ENCODE measurements at places on chromosomes 1 and 21.

- DNase-seq = no peak
Observed at GRCh38 chr1:153849487-153850185, 73.1 kb downstream of the GATAD2B start.

- DNase-seq = no peak
Observed at GRCh38 chr1:19369396-19370090, 57.4 kb downstream of the SLC66A1 start.

- DNase-seq = no peak
Observed at GRCh38 chr1:36411674-36412648, 14.3 kb upstream of the LSM10 start.

DNA sequence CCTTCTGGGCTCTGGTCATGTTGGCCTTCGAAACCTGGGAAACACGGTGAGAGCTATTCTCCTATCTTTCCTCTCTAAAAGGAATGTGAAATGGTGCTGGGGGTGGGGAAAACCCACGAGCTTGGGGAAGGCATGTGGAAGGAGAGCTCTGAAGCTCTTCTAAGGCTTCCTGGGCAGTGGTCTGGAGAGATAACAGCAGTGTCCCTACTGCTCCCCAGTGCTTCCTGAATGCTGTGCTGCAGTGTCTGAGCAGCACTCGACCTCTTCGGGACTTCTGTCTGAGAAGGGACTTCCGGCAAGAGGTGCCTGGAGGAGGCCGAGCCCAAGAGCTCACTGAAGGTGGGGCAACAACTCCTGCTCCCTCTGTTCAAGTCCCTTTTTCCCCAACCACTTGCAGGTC is 2.8 kb downstream of the USP21 start:
- no peak for DNase-seq

- DNase-seq = no peak
Observed at GRCh38 chr1:70033266-70033873, 172.0 kb downstream of the LRRC40 start.

GRCh38 chr1:209707308-209707707 is 2.7 kb downstream of the HSD11B1 start:
- no peak for DNase-seq

GRCh38 chr1:6450943-6451373 is 15.0 kb downstream of the TNFRSF25 start:
- no peak for DNase-seq

GRCh38 chr1:185317886-185318310 is 855 bp upstream of the IVNS1ABP start:
- DNase-seq = peak; percentile 88

DNA sequence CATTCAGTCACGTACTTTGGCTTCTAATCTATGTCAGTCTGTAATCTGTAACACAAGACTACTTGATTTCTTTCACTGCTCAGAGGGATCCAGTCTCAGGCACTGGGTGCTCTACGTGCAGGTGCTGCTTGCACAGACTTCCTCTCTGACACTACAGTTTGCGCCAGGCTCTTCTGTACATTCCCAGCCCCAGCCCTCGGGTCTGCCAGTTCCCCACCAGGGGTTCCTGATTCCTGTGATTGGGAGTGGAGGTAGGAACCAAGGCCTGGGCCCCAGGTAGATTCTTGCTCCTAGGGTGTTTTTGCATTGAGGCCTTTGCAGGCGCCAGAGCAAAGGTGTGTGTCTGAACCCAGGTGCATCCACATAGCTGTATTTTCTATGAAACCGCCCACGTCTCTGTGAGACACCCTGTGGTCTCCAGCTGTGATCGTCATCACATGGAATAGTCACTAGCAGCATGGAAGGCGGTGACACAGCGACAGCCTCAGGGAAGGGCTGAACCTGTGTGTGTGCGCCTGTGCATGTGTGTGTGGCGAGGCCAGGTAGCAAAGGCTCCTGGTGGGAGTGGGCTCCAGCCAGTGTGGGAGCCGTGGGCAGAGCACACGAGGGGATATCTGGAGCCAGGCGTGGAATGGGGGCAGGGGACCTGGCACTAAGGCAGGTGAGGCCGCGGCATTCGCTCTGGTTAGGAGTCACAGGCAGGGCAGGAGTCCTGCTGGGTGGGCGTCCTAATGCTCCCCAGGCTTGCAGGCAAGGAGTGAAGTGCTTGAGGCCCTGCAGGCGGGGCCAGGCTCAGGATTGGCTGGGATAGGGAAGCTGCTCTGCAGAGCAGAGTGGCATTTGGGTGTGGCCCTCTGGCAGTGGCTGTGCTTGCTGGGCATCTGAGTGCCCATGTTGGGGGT is 5.2 kb downstream of the GJC2 start:
- peak; percentile 63 for DNase-seq

- peak; percentile 29 for DNase-seq
Observed at GRCh38 chr1:107782217-107782845, 182.6 kb downstream of the VAV3 start.

GRCh38 chr1:165562571-165562970 is 18.8 kb downstream of the LRRC52 start:
- peak; percentile 18 for DNase-seq

DNA sequence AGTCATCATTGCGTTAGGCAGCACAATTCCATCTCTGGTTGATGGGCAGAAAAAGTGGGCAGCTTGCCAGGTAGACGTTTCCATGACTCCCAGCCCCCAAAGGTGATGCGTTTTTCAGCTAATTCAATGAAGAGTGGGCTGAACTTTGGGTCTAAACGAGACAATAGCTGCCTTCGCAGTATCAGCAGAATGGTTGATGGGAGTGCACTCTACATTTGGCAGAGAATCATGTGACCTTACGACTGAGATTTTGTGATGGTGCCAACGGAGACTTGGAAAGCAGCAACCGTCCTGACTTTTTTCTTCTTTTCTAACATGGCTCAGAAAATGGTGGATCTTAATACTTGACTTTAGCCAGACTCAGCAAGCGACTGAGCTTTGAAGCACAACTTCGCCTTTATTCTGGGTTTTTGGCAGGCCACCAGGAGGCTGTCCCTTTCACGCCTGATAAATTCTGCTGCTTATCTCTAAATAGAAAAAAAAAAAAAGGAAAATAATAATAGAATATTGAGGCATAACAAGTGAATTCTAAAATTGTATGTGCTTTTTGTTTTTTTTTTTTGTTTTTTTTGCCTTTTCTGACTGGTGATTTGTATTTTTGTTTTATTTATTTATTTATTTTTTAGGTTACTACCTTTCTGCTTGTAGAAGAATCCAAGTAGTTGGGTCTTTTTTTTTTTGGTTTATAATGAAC is 804.8 kb downstream of the USP25 start:
- DNase-seq = peak; percentile 56

All from foreskin keratinocyte (primary cell).